ENCODE measurements at places on chromosomes 1 and 21.

- DNase-seq = no peak
Observed at GRCh38 chr1:184162281-184162680, 110.8 kb downstream of the TSEN15 start.

DNA sequence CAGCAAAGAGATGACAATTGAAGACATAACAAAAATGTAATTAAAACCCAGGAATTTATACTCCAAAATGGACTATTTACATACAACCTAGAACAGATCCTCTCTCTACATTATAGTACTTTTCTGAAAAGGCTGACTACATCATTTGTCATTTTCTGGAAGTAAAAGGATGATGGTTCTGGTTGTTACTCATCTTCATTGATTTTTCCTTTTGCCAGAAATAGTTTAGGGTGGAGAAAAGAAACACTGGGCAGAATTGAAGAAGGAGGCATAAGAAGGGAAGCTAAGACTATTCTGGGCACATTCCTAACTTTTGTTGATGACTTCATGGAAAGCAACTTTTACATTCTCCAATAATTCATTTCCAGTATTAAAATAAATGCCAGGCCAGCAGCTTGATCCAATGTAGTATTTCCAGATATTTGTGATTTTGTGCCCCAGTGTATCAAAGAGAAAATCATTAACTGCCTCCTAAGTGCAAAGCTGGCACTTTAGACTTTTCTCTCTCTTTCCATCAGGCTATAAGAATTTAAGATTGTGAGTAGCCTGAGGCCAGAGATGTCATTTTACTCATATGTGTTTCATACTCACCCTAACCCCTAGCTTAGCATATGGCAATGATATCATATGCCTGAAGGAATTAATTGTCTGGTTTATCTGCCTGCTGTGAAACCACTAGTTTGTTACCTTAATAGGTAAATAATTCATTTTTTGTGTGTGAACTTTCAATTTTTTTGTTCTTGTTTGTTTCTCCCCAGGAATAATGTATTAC is 369.5 kb upstream of the LYPLAL1 start:
- no peak for DNase-seq

- no peak for DNase-seq
Observed at GRCh38 chr1:231826566-231826965, 200.0 kb downstream of the DISC1 start.

- no peak for DNase-seq
Observed at GRCh38 chr1:228342627-228343190, 63.9 kb downstream of the TRIM11 start.

DNA sequence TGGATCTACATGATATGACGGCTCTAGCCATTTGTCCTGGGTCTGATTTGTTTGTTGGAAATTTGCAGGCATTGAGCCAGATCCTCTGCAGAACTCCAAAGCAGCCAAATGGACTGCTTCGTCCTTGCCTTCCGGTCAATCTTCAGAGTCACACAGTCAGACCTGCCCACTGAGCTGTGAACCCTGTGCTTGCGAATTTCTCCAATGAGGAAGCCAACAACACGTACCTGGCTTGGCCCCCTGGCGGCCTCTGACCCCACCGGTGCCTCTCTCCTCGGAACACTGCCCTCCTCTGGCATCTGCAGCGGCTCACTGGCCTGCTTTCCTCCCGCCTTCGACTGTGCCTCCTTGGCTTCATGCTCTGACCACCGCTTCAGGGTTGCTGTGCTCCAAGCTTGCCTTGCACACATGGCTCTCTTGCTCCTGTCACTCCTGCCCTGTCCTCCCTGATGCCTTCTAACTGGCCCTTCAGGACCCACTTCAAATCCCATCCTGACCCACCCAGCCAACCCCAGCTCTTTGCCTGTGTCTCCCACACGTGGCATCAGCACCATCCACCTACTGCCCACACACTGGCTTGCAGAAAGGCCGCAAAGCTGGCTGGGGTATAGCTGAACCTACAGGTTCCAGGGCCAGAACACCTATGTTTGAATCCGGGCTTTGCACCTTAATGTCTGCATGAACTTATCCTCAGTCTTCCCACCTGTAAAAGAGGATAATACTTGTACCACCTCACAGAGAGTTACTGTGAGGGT is 128.2 kb downstream of the KCNN3 start:
- DNase-seq = no peak

DNA sequence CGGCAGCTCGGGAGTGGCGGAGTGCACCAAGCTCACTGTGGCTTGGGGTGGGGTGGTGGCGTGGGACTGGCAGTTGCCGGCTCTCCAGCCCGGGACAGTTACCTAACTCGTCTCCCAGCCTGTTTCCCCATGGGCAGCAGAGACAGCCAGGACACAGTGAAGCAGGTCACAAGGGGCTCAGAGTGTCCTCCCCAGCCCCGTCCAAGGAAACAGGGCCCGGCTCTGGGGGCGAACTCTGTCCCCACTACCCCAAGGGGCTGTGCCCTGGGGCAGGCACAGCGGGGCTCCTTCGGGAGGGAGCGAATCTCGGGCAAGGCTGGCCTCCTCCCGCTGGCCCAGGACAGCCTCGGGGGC is 759 bp downstream of the GPR157 start:
- no peak for DNase-seq

DNA sequence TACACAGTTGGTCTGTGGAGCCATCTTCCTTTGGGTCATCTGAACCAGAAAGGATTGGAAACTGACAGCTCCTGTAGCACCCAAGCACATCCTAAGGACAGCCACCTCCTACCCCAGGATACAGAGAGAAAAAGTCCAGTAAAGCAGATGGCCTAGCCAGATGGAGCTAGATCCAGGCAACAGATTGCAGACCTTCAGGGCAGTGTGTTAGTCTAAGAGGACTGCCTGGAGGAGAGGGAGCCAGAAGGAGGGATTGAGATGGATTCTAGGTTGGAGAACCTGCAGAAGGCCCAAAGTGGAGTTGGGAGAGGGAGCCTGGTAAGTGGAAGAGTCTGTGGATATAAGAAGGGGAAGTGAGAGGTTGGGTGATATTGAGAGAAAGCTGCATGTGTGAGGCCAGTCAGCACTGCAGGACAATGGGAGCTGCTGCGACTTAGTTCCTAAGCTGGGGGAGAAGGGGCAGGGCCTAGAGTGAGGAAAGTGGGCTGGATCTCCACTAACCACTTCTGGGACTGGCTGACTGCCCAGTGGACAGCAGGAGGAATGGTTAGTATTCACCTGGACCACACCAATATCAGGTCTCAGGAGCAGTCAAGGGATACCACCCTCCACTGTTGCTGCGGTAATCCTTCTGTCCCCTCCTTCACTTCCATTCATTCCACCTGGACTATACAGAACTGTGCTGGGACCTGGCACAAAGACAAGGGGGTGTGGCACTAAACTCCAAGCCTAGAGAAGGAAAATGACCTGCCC is 13.4 kb downstream of the BCAN start:
- DNase-seq = no peak

DNA sequence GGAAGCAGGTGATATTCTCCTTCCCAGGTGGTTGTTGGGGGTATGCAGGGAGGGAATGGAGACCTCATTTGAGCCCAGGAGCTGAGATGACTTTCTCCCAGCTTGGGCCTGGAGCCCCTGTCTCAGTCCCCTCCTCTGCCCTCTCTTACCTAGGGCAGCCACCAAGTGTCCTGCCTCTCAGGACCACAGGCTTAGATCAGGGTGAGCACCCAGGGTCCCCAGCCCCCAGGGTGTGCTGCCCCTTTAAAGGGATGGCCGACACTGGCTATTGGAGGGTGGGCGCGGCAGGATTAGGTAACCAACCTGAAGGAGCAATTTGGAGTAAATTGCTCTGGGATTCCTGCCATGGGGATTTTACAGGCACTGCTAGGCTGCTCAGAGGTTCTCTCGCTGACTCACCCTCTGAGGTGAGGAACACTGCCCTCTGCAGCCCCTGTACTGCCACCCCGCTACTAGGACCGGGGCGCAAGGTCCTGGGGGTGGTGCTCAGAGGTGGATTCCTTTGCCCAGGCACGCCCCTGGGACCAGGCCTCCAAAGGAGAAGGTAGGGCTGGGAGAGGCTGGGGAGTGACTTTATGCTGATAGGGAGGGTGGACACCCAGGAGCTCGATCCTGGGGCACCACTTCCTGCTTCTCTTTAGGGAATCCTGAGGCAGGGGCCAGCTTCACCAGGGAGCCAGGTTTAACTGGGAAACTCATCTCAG is 1.5 kb downstream of the RPS6KA1 start:
- DNase-seq = no peak

DNA sequence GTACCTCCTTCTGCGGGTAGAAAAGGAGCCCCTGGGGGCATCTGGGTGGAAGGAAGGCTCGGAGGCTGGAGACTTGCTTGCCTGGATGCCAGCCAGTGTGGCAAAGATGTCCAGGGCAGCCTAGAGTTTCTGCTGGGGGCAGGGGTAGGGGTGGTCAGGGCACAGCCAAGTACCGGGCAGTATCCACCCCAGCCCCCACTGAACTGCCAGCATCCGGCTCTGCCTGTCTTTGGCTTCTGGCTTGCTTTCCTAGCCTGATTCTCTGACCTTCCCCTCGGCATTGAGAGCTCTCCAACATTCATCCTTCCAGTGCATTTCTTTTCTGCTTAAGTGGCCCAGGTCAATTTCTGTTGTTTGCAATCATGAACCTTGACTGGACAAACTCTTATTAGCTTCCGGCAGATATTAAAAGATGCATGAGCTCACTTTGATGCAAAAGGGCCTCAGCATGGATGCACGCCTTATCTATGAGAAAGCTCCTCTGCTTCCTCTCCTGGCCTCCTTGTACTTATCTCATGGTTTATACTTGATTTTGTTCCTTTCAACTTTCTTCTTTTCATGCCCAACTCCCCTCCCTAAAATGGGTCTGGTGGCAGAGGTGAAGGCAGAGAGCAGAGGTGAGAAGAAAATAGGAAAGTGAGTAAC is 116.9 kb downstream of the HLCS start:
- no peak for DNase-seq

- no peak for DNase-seq
Observed at GRCh38 chr21:35850029-35850428, 210.3 kb downstream of the SETD4 start.

DNA sequence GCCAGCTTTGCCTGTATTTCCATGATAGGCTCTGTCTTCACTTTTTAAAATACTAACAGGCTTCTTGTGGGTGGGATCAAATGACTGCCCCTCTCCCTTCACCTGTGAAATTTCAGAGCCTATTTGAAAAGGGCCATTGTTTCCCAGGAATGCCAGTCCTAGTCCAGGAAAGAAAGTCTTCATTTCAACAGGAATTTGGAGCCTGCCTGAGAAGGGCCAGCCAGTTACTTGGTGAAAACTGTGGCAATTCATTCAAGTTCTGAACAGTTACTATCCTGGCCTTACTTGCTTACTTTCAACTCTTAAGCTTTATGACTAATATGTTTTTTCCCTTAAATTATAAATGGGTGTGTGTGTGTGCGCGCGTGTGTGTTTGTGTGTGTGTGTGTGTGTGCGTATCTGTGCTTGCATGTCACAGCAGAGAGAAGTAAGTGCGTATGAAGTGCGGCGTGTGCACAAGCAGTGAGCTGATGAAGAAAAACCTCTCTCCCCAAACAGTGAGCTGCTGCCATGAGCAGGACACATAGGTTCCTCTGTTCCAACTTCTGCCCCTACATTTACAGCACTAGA is 67.5 kb upstream of the RNPC3 start:
- DNase-seq = no peak

GRCh38 chr21:42260121-42260520 is 41.2 kb downstream of the ABCG1 start:
- DNase-seq = no peak
